ENCODE measurements at places on chromosomes 1 and 21.

- DNase-seq: no peak
Observed at GRCh38 chr1:150127868-150128267, 21.8 kb upstream of the PLEKHO1 start.

DNA sequence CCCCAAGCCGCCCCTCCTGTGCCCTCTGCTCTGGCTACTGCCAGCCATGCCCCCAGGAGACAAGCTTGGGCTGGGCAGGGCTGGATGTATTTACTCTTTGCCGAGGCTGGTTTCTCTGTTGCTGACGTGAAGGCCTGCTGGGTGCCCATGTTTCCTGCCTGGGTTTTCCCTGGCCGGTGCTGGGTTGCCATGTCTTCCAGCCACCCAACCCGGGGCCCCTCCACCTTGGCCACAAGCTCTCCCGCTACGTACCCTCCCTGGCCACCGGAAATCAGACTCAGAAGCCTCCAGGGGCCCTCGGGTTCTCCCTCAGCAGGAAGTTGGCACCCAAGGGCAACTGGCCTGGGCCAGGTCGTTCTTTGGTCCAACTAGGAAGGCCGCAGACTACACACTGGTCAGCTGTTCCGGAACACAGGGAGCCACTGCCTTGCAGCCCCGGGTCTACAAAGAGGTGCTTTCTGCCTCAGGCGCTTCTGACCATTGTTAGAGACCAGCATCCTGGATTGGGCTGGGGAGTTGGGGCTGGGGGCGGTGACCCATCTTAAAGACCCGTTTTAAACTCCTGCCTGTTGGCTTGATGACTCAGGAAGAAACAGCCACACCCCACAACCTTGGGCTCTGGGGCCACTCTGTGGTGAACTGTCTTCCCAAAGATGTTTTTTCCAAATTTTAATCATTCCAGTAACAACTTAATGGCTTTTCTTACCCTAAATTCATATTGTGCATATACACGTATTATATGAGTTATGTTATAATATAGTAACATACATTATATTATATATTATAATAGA is 71.2 kb upstream of the RUNX3 start:
- no peak for DNase-seq

- DNase-seq: no peak
Observed at GRCh38 chr1:203488539-203488938, 5.4 kb upstream of the OPTC start.

GRCh38 chr1:187909382-187909781 is 1080.6 kb downstream of the PLA2G4A start:
- no peak for DNase-seq

DNA sequence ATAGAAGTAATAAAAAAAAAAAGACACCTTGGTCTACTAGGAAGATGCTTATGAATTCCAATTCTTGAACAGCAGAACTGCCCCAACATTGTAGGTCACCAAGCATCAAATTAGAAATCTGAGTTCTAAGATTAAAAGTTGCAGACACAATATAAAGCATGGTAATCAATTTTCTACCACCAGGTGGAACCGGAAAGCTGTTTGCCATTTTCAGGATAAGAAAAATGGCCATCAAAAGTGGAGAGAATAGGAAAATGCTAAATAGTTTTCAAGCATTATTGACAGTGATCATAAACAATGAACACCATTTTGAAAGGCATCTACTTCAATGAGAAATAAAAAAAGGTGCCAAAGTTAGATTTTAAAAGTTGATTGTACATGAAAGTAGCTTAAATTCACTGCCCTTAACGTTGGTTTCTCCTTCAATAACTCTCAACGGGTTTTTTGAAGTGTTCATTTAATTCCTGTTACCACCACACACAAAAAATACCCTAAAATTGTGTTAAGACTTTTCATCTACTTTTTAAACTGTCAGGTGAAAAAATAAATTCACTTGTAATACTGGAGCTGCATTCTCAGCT is 252.9 kb downstream of the KCNT2 start:
- peak; percentile 56 for DNase-seq

- DNase-seq: no peak
Observed at GRCh38 chr21:45531393-45532215, 10.6 kb downstream of the SLC19A1 start.

- peak; percentile 30 for DNase-seq
Observed at GRCh38 chr21:17045214-17045853, 467.5 kb upstream of the CXADR start.

DNA sequence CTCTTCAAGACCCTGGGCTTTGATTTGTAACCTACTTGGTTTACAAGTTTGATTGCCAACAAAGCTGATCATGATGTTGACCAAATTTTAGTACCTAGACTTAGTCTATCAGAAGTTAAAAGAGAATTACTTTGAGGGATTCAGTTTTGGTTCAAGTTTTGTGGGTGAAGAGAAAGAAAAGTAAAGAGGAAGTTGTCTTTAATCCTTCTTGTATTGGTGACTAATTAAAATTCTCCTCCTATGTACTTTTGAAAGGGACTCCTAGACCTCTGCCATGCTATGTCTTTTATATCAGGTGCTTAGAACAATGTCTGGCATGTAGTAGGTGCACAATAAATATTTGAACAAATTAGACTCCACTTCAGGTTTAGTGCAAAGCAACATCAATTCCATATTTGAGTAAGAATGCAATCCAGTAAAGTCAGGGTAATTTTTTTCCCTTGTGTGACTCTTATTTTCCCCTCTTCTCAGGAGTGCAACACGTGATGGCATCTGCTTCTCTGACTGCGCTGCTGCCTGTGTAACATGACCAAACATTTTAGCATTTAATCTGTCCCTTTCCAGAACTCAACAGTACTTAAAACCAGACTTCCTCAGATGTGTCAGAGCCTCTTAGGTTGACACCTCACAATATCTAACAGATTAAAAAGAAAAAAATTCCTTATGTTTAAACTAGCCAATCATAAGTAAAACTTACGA is 41.1 kb upstream of the KCNQ4 start:
- no peak for DNase-seq

DNA sequence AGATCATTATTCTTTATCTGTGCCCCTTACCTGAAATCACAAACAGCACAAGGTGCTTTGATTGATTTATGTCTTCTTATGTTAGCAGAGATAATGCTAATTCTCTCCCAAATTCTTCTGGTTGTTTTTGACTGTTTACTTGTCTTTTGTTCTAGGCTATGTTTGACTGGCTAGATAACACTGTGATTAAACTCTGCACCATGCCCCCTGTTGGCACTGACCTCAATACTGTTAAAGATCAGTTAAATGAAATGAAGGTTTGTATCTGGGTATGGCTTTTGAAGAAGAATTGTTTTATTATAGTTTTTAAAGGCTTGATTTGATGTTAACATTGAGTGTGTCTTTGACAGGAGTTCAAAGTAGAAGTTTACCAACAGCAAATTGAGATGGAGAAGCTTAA is 49.6 kb upstream of the BMP8A start:
- no peak for DNase-seq

DNA sequence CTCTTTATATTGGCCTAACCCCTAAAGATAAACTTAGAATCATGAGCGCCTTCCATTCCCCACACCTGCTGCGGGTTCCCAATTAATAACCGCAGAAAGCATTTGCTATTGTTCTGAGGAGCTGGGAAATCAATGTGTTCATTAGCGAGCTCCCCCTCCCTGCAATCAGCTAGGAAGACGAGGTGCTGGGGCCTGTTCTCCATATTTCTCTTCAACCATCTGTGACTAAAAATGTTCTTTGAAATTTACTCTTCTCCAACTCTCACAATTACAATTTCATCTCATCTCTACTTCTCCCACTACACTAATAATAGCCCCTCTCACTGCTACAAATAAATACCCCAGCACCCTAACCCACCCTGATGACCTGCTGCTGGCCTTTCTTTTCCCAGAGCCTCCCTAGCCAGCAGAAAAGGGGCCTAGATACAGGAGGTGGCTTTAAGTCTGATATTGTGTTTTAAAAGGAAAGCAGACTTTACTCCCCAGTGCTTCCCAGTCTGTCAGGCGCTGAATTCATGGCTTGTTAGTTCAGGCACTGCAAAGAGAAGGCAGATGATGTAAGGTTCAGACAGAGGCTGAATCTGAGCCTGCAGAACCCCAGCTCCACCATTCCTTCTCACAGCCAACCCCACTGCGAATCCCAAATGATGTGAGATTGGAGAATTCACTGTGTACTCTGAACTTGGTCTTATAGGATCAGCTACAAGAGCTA is 477.5 kb upstream of the DAB1 start:
- no peak for DNase-seq

DNA sequence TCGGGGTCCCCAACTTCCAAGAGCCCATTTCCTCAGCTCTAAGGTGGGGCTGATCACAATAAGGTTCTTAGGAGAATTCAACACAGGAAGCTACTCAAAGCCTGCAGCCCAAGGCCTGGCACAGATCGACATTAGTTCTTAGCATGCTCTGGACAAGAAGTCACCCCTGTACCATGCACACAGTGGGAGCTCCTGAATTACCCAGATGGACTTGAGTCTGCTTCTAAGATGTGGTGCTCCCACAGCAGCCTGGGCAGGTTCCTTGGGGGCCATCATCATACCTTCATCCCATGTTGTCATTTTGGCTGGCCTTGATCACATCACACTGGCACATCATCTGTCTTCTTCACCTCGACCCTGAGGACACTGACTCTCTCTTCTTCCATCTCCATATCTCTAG is 153.3 kb upstream of the VAMP3 start:
- no peak for DNase-seq

GRCh38 chr1:27726173-27727044 is 648 bp downstream of the FAM76A start:
- DNase-seq: peak; percentile 37

GRCh38 chr1:63779338-63780211 is 5.8 kb downstream of the ROR1 start:
- DNase-seq: no peak

GRCh38 chr1:33854091-33854490 is 9.8 kb upstream of the HMGB4 start:
- no peak for DNase-seq

GRCh38 chr1:103489935-103490334 is 35.6 kb upstream of the RNPC3 start:
- peak; percentile 55 for DNase-seq

DNA sequence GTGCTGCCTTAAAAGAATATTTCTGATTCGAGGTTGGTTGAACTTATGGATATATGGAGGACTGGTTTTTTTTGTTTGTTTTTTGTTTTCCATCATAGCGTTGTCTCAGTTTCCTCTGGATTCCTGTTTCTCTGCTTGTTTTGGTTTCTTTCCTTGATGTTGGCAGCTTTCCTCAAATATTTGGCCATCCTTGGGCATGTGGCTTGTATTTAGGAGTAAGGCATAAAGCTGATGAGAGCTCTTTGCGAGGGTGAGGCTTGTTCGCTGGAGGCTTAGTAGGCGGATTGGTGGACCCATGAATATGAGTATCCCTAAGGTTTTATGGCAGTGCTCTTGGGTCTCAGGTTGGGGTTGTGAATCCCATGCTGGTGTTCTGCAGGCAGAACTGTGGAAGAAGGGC is 22.9 kb downstream of the DYRK1A start:
- DNase-seq: no peak

DNA sequence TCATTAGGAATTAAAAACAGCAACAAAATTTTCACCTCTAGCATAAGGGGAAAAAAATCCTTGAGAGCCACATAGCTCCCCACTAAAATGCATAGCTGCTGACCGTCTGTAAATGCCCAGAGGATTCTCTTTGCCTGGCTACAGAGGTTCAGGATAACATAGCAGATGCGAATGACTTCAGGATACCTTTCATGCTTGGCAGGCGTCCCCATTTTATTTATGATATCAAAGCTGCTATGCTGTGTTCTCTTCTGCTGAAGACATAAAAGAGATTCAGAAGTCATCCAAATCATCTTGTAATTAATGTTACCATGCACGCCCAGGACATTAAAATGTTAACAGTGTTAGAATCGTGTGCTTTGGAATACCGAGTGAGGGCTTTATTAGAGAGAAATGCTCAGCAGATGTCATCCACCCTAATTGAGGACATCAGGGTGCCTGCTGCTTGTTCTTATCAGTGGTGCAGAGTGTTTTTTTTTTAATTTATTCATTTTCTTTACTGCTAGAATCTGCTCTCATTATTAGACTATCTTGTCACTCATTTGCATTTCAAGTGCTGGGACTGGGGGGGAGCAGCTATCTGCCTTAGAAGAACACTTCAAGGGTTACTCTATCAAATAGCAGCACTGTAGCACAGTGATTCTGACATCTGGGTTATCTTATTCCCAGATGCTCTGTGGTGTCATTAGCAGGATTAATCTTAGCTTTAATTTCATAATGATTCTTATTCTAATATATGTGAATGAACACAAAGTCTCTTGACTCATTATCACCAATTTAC is 139.5 kb downstream of the ZNF326 start:
- DNase-seq: no peak

- no peak for DNase-seq
Observed at GRCh38 chr1:36119456-36119855, 5.6 kb downstream of the COL8A2 start.

DNA sequence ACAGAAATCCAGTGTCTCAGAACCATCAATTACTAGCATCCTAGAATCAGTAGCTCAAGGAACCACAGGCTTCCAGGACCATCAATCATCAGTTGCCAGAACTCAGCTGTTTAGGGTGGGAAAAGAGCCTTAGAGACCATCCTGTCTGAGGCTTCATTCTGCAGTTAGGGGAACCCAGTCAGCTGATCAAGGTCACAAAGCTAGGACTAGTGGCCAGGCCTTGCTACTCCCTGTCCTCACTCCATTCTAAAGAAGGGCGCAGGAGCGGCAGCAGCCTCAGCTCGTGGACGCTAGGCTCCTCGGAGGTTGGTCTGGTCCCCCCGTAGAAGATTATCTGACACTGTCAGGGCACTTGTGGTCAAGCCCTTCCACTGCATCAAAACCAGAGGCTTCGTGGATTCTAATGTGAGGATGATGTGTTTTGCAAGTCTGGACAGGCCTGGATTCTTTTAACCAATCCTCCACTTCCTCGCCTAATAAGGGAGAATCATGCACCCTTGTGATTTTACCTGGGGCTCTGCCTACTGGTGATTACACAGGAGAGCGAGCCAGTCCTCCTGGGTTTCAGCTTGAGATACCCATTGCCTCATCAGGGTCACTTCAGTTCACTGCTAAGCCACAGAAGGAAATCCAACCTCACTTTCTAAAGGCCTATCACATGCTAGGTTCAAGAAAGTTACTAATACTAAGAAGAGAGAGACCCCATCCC is 41.7 kb upstream of the IFFO2 start:
- no peak for DNase-seq

DNA sequence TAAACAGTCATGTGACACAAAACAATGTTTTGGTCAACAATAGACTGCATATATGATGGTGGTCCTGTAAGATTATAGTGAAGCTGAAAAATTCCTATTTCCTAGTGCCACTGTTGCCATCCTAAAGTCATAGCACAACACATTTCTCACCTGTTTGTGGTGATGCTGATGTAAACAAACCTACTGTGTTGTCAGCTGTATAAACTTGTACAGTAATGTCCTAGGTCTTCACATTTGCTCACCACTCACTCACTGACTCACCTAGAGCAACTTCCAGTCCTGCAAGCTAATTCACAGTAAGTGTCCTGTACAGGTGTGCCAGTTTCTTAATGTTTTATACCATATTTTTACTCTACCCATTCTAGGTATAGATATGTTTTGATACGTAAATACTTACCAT is 326.1 kb upstream of the USP24 start:
- DNase-seq: no peak

DNA sequence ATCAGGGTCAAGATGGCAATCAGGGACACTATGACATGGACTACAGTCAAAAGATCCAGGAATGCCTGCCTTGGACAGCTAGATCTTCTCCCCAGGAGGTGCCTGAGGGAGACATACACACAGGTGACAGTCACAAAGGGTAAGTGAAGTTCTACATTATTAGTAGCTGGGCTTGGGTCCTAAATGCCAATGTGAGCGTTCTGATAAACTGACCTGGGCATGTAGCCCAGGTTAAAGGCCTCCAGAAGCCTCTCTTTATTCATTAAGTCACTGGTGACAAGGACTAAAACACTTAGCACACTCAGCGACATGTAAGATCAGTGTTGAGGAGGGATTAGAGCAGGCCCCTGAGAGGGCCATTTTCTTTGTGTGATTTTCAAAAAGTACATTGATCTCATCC is 48.9 kb upstream of the HSD17B7 start:
- no peak for DNase-seq

Data from ACHN (cell line).